Stimulated activated naive CD8-positive, alpha-beta T cell treated with anti-CD3 and anti-CD28 coated beads, Interleukin-15, amount 100 ng/mL, for 72 hours (primary cell): ENCODE measurements at places on chromosomes 13 and 19.

- peak; percentile 63 for DNase-seq
Measured at GRCh38 chr19:18519962-18520847, 1.7 kb downstream of the ELL start.

GRCh38 chr19:10412257-10412977, 7.9 kb upstream of the PDE4A start:
- DNase-seq: peak; percentile 40

DNA sequence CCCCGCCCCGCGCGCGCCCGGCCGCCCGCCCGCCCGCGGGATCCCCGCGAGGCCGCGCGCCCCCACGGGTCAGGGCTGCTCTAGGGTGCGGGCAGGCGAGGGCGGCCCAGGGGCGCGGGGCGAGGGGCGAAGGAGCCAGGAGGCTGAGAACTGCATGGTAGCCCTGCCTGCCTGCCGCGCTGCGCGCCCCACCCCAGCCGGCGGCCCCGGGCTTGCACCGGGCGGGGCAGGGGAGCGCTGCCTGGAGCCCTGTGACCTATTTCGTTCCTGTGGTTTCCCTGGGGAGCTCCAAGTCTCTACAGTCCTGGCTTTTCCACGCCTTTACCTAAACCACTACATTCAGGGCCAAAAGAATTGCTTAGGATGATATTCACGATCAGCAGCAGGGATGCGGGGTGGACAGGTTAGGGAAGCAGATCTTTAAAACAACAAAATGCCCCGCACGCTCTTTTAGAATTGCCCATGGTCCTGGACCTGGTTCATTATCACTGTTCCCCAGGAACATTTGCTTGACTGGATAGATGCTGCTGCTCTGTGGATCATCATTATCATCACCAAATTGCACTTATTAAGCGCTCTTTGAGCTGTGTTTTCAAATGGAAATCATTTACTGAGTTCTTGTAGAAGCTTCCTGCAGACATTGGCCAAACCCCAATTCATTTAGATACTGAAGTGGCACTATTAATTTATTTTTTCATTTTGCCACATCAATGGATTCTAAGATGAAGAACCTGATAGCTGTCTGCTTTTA, 421 bp upstream of the GPR12 start:
- no peak for DNase-seq

DNA sequence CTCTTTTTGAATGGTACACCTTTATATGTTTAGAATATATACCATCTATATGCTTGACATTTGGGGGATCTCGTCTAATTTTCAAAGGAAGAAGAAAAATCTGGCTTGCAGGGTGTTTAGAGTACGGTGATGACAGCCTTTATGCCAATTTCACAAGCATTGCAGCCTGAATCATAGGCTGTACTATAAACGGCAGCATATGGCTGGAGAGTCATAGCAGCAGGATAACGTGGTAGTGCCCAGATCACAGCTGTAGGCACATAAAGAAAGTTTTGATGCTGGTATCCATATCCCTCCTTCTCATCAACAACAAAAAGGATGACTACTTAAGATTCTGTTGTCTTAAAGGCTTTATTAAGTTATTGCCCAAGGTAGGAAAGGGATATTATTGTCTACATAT, 253.0 kb downstream of the PCDH9 start:
- no peak for DNase-seq

DNA sequence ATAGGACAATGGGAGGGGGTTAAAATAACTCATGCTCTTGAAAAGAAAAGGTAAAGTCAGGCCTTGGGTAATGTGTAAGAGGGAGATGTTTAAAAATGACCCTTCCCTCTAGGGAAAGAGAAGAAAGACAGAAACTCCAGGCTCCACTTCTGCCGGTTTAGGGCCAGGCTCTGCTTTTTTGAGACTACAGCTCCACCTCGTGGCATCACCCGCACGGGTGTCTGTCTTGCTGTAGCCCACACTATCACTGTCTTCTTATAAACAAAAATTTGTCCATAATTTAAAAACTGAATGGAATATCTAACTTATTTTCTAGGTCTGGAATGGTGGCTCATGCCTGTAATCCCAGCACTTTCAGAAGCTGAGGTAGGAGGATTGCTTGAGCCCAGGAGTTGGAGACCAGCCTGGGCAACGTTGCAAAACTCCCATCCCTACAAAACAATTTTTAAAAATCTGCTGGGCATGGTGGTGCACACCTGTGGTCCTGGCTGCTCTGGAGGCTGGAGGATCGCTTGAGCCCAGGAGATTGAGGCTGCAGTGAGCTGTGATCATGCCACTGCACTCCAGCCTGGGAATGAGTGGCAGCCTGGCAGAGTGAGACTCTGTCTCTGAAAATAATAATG, 65.1 kb upstream of the GTF3A start:
- peak; percentile 57 for DNase-seq

- DNase-seq: no peak
Measured at GRCh38 chr13:36430247-36431203, 1.8 kb upstream of the CCNA1 start.

DNA sequence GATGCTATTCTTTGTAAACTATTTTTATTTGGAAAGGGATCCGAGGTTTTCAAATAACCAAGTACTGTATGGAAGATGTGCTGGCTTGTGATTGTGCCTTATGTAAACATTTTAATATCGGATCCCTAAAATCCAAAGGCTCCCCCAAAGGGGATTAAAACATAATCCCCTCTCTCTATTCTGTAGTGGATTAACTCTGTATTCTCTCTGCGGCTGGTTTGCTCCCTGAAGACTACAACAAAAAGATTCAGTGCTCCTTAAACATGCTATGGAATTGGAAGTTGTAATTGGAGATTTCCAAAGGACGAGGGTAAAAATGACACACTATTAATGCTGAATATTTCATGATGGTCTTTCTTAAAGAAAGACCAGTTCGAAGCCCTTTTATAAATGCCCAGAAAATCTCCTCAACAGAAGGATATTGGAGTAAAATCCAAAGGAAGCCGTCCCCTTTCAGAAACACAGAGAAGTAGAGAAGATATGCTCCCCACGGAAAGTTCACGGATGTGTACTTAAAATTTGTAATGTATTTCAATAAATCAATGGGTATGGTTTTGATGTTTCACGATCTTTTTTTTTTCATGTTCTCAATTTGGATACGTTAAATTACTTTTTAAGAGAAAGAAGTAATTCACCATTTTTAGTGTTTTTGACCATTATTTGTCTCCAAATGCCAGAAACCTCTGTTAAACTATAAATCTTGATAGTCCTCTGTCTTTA, 6.5 kb downstream of the MAB21L1 start:
- DNase-seq: no peak

DNA sequence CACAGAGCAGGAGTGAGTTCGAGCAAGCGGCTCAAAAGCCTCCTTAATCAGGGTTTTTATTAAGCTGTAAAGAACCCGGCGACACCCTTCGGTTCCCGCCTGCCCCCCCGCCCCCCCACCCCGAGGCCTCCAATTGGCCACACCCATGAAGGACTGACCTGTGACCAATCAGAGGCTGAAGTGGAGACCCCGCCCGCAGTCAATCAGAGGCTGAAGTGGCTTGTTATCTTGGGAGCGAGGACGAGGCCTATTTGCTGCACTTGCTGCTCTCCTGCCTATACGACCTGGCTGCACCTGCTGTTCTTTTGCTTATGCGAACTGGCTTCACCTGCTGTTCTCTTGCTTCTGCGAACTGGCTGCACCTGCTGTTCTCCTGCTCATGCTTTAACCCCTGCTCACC, 844.9 kb downstream of the OLFM4 start:
- DNase-seq: no peak

GRCh38 chr13:39786091-39786490, 130.6 kb downstream of the COG6 start:
- DNase-seq: no peak

- no peak for DNase-seq
Measured at GRCh38 chr19:3826163-3826562, 40.0 kb upstream of the MATK start.

- no peak for DNase-seq
Measured at GRCh38 chr19:42568006-42568405, 26.7 kb downstream of the CEACAM8 start.

GRCh38 chr13:50682966-50683365, 160.5 kb downstream of the DLEU7 start:
- no peak for DNase-seq

- DNase-seq: peak; percentile 76
Measured at GRCh38 chr19:13012690-13013608, 17.7 kb downstream of the NFIX start.

GRCh38 chr13:27047081-27047480, 124.5 kb downstream of the USP12 start:
- no peak for DNase-seq

DNA sequence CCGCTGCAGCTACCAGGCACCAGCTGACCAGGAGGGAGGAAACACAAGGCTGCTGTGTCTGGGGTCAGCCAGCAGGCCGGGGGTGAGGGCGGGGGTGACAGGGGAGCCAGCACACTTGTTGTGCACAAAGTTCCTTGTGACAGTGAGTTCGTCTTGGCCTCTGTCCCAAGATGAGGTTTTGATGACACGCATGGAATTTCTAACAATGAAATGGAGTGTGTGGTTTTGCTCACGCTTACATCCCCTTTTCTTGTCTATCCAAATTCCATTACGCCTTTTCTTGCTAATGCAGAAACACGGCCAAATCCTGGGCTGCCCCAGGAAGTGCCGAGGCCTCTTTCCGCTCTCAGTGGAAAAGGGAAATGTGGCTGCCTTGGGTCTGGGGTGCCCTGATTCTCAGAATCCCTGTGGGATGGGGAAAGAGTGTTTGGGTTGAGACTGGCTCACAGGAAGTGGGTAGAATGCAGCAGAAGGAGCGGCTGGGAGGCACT, 73.8 kb downstream of the GADD45B start:
- DNase-seq: no peak

DNA sequence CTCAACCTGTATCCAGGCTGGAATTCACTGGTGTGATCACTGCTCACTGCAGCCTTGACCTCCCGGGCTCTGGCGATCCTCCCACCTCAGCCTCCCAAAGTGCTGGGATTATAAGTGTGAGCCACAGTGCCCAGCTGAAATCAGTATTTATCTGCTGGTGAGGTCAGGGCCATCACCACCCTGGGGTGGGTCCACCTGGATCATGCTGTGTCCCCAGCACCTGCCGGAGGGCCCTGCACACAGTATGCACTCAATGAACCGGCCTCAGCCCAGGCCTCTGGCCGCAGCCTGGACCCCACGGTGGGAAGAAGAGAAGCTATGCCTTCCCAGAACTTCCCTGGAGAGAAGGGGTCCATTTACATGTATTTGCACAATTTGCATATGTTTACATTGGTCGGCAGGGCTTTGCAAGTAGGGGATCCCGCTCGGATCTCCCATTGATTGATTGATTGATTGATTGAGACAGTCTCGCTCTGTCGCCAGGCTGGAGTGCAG, 2.6 kb upstream of the SLC5A5 start:
- DNase-seq: no peak

- no peak for DNase-seq
Measured at GRCh38 chr13:33659894-33660293, 158.1 kb upstream of the RFC3 start.

DNA sequence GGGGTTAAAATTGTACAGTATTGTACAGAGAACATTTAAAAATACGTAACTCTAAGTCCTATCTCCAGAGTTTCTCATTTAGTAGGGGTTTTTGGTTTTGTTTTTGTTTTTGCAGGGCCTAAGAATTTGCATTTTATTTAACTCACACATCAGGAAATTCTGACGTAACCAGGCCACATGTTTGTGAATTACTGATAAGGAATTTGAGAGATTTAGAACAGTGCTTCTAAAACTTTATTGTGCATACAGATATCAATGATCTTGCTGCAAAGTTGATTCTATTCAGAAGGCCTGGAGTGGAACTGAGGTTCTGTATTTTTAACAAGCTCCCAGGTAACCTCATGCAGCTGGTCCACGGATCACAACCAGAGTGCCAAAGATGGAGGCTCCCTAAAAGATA, 49.3 kb downstream of the LIG4 start:
- no peak for DNase-seq

DNA sequence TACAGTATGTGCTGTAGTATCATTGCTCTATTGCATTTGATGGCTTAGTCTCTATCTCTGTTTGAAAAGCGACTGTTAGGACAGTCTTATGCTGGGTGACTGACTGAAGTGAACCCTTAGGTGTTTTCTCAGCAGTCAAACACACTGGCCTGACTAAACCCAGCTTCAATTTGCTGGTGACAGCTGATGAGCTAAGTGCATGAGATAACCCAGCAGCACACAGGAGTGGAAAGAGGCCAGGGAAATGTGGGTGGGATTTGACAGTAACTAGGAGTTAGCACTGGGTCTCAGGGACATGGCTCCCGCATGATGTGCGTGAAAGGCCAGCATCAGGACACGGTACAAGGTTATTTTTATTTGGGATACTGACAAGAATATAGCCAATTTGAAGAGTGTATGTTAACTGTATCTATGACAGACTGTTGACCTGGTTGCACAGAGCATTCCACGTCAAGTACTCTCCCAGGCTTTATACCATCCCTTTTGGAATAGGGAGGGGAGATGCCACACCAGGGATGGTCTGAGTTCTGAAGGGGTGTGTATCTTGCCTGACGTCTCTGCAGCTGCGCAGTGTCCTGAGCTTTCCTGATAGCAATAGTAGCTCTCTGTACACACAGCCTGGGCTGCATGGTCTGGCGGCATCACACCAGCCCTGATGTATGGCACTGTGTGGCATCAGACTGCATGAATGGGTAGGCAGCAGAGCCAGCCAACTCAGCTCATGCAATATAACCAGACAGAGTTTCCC, 144.8 kb downstream of the FLT1 start:
- DNase-seq: no peak

DNA sequence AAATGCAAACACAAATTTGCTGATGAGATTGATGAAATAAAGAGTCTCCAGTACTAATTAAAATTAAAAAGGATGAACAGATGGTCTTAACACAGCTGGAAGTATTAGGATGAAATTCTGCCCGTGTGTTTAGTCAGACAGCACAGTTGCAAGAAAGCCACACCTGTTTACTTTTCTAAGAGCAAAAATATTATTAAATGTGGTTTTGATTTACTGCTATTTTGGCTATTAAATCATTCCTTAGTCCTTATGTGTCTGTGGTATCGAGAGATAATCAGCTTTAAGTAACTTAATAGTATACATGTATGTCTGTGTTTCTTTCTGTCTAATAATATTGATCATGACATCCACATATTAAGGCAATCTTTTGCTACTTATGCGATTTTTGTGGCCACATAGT, 494.9 kb downstream of the GPC6 start:
- DNase-seq: no peak

- DNase-seq: no peak
Measured at GRCh38 chr13:99224021-99224420, 23.4 kb downstream of the UBAC2 start.
